ENCODE measurements at places on chromosomes 11 and 22. TPM values are rescaled to one million over a fixed set of nuclear protein-coding genes. Genes with fewer than 3 reads are reported as not detected.

- DNase-seq, result no peak
Measured at GRCh38 chr11:26651916-26652315, 69.9 kb downstream of the SLC5A12 start.

GRCh38 chr11:125117429-125117828 lies 6.0 kb upstream of the TMEM218 start:
- DNase-seq, result no peak

GRCh38 chr22:49598338-49598737 lies 229.3 kb downstream of the BRD1 start:
- DNase-seq, result no peak

Gene FAM111B
- total RNA-seq, result 40.0 TPM

Gene MPPED1
- not detected for total RNA-seq

Gene CLDN5
- total RNA-seq, result 1.6 TPM

Gene CRYBA4
- total RNA-seq, result 0.67 TPM

All from H1 (cell line).